ENCODE measurements at places on chromosomes 2 and 18.

DNA sequence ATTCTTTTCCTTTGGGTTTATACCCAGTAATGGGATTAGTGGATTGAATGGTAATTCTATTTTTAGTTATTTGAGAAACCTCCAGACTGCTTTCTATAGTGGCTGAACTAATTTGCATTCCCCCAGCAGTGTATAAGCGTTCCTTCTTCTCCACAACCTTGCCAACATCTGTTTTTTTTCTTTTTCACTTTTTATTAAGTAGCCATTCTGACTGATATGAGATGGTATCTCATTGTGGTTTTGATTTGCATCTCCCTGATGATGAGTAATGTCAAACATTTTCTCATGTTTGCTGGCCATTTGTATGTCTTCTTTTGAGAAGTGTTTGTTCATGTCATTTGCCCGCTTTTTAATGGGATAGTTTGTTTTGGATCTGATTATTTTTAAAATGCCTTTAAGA lies 64.1 kb upstream of the MEIS1 start:
- DNase-seq = no peak

- no peak for DNase-seq
Observed at GRCh38 chr2:195414537-195415100, 242.4 kb upstream of the SLC39A10 start.

DNA sequence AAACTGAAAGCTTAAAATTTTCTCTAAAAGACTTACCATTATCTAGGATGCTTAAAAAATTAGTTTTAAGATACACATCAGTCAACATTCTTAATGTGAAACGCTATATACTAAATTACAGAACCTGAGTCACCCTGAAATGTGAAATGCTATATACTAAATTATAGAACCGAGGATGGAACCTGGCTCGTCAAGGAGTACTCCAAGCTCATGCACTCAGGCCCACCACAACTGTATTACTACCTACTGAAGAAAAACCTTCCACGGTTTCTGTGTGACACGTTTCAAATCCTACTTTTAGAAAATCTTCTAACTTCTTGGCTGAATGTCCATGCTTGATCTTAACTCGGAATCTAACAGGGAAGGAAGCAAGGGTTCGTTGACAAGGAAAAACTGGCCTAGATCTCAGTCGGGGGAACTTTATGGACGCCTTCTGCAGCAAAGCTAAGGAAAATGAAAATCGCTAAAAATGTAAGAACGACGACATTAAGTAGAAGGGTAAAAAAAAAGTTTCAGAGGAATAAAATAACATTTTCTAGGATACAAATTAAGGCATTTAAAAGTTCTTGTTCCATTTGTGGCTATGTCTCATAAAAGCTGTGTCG lies 1.4 kb downstream of the PRKD3 start:
- no peak for DNase-seq

DNA sequence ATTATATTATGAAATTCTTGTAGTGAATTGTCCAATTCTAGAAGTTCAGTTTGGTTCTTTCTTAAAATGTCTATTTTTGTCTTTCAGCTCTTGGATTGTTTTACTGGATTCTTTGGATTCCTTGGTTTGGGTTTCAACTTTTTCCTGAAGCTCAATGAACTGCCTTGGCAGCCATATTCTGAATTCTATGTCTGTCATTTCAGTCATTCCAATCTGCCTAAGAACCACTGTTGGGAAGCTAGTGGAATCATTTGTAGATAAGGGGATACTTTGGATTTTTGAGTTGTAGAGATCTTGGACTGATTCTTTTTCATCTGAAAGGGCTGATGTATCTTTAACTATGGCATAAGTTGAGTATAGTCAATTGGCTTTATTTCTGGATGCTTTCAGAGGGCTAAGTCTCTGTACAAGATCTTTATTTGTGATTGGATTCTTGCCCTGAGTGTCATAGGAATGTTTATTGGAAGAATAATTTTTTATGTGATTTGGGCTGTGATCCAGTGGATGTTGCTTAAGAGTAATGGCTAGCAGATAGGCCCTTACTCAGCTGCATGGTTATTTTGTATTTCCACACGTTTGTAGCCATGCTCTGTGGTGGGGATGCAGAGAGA lies 42.3 kb downstream of the SERPINB7 start:
- DNase-seq = no peak

DNA sequence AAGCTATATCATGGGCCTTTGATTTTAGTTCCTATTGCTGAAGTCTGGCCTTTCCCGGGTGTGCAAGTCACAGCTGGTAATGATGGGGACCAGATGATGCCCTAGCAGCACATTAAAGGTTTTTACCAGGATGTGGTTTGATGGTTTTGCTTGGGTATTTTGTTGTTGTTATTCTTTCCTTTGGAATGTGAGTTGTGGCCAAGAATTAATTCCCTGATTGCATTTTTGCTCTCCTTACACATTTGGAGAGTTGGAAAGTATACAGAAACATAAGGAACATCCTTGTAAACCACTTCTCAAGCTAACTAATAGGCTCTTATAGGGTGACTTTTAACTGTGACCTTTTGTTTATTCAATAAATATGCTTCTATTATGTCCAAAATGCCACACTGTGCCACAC lies 154.1 kb upstream of the MMADHC start:
- DNase-seq = no peak

GRCh38 chr18:274313-274712 lies 6.5 kb upstream of the THOC1 start:
- no peak for DNase-seq

DNA sequence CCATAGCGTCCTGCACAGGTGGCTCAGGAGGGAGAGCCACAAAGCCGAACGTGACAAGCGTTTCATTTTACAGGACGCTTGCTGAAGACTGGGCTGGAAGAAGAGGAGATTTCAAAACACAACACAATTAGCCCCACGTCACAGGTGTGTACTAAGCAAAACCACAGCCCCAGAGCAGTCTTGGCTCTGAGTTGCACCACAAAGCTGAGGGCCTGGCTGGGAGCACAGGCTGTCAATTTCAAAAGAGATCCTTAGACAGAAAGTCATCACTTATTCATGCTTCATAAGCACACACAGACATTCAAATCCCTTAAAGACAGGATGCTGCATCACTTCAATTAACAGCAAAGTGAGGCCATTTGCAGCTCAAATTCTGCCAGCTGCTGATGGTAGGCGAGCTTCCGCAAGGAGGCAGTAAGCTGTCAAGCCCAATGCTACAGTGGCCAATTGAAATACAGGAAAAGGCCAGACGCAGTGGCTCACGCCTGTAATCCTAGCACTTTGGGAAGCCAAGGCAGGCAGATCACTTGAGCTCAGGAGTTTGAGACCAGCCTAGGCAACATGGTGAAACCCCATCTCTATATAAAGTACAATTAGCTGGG lies 79.6 kb downstream of the SKA1 start:
- no peak for DNase-seq

- no peak for DNase-seq
Observed at GRCh38 chr2:111049792-111050640, 70.7 kb upstream of the BCL2L11 start.

- no peak for DNase-seq
Observed at GRCh38 chr2:18837240-18837639, 247.9 kb upstream of the NT5C1B start.

GRCh38 chr2:142484111-142484510 lies 353.3 kb upstream of the LRP1B start:
- DNase-seq = no peak

DNA sequence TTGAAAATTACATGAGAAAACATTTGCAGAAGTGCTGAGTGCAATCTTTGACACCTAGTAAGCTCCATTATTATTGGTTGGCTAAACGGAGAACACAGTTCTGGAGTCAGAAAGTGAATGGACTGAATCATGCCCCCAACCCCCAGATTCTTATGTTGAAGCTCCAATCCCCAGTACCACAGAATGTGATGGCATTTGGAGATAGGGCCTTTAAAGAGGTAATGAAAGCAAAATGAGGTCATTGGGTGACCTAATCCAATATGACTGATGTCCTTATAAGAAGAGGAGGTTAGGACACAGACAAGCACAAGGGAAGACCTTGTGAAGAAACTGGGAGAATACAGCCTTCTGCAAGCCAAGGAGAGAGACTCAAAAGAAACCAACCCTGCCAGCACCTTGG lies 200.9 kb upstream of the EPAS1 start:
- DNase-seq = no peak

DNA sequence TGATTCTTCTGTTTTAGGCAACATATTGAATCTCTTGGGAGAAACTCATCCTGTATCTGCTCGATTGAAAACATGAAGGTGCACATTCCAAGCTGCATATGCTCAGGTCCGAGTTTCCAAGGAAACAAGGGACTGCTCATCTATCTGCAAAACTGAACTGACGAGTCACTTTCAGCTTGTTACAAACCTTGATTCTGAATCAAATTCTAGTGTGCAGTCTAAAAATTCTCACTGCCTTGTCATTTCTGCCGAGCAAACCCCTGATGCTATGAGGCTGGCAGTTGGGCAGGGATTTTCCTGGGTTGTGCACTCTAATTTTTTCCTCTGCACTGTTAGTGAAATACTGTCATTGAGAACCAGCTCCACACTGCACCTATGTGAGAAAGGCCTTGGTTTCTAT lies 101.3 kb upstream of the ETAA1 start:
- no peak for DNase-seq

- no peak for DNase-seq
Observed at GRCh38 chr2:207617011-207617671, 8.1 kb downstream of the METTL21A start.

DNA sequence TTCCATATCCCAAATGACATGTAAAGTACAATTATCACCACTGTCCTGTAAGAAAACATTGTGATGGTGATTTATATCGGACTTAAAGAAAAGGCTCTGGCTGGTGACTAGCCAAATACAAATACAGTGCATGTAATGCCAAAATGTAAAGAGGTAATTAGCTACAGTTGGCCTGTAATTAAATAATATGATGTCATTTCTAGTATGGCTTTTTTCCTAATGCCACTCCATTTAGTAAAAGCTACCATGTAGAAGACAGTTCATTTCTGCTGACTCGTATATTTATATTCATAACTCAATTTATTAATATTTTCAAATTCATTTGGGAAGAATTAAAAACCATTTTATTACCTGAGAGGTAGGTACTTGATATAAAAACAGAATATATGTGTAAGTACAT lies 815.7 kb downstream of the ERBB4 start:
- no peak for DNase-seq

DNA sequence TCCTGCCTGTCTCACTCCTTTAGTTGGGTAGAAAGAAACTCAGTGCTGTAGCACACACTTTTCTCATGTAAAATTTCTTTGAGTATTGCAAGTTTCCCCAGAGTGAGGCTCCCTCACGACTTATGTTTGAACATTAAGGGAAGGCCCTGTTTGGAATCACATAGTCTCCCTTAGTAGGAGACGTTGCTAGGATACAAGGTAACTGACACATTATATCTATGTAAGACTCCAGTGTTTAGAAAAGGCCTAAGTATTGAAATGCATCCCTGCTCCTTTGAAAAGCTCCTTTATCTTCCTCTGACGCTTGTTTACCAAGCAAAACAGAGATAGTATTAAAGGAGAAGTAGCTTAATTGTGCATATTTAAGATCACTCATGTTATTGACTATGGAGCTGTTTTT lies 248.2 kb downstream of the PHLPP1 start:
- no peak for DNase-seq

DNA sequence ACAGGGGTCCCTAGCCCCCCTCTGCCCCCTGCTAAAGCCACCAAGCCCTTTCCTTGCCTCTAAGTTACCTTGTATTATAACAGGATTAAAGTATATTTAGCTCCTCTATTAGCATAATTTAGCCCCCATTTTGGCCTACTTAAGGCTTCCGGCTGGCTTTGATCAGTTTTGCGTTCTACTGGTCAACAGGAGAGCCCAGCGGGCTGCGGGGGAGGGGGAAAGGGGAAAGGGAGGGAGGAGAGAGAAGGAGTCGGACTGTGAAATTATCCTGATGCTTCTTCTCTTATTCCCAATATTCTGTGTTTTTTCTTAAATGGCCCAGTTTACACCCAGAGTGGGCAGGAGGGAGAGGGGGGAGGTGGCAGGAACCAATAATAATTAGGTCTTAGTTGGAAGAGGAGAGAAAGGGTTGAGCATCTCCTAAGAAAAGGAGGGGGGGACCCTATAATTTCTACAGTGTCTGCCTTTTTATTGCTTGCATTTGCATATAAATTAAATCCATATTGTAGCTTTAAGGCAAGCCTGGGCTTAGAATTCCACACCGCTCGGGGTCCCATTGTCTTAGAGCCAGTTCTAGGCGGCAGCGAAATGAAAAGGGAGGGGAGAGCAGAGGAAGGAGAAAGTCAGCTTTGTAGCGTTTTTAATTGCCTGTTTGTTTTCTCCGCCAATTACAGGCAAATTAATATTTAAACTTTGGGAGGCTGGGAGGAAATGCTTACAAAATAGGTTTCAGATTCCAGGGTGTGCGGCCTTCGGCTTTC lies 39.6 kb downstream of the EN1 start:
- no peak for DNase-seq

DNA sequence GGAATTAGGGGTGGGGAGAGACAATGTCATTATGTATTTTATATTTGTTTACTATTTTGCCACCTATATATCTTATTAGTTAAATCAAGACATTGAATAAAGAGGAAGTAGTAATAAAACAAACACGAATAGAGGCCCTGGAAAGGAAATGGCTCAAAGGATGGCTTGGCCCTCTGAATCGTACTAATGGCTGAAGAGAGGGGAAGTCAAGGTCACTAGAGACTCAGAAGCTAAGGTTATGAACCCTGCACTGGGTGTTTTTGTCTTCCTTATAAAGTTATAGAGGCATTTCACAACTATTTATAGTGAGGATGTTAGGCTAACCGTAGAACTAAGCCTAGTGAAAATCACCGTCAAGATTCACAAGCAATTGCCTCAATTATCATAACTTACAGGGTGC lies 685.9 kb downstream of the ARHGAP15 start:
- DNase-seq = no peak

DNA sequence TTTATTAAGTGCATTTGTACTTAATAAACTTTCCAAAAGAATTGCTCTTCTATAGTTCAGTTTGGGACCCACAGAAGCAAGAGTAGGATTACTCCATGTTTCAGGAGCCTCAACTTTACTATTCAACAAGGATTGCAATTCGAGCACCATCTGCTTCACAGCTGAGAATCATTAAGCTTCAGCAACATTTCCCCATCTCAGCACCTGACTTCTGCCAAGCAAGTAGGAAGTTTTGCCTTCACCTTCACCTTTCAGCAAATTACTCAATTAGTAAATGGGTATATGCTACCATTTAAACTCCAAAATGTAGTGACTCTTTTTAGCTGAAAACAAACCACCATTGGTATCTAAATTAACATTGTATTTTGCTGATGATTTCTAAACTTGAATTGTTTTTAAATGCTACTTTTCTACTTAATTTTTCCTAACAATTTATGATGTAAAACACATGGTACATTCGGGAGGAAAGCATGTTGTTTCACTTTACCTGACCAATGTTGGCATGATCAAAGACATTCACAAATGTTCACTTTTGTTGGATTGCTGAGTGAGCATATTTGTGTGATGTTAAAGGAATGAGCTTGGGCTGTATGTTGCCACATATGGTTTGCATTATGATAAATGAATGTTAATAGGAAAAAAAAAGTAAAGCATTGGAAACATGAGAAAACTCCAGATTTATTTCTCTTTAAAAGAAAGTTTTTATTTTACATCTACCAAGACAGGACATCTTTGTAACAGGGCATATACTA lies 159.2 kb downstream of the GULP1 start:
- no peak for DNase-seq
